ENCODE measurements at places on chromosomes 2 and 18.

- DNase-seq = no peak
Measured at GRCh38 chr2:100822587-100823248, 2.8 kb downstream of the NPAS2 start.

DNA sequence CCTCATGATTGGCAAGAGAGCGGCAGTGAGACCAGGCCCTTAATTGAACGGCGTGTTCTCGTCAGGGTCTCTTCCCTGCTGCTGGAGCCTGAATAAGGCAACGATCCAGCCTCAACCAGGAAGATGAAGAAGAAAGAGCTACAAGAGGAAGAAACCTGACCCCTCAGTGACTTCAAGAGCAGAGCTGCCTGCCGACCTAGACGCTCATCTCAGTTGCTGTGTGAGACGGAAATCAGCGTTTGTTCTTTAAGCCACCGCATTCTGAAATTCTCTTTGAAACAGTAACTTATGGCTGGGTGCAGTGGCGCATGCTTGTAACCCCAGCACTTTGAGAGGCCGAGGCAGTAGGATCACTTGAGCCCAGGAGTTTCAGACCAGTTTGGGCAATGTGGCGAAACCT lies 29.6 kb upstream of the KCNG3 start:
- no peak for DNase-seq

DNA sequence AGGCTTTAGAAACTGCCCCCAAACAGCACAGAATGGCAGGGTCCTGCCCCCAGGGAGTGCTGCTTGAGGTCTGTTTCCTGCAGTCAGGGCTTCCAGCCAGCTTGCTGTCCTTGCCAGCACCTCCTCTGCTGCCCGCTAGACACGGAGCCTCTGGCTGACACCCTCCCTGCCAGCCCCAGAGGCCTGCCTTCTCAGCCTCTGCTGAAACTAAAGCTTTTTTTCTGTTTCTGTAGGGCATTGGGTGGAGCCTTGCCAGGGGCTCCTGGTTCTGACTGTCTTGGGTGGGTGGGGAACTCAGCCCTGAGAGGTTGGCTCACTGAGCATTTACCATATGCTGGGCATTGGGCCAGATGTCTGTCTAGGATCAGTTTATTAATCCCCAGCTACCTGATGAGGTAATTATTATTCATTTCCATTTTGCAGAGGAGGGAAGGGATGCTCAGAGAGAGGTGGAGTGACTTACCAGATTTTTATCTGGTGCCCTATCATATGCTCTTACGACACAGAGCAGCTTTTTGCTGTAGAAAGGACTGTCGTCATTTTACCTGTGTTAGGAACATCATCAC lies 35.4 kb downstream of the INPP4A start:
- DNase-seq = no peak

DNA sequence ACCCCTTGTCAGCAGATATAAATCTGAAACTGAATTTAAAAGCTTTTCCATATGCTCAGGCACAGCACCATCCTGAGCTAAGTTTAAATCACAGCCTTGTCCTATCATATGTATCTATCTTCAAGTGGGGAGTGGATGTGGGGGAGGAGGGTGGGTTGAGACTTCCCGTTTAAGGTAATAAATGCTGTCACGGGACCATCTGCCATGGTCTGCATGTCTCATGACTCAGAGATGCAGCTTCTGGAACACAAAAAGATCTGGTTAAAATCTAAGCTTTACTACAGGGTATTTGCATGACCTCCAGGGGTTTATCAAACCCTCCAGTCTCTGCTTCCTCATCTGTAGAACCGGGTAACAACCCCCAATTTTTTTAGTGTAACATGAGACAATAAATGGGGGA lies 377.7 kb upstream of the ST6GAL2 start:
- DNase-seq = no peak

GRCh38 chr2:216235462-216235861 lies 126.3 kb downstream of the XRCC5 start:
- no peak for DNase-seq

GRCh38 chr2:100853909-100854810 lies 34.2 kb downstream of the NPAS2 start:
- DNase-seq = no peak

- DNase-seq = no peak
Measured at GRCh38 chr2:199130501-199130900, 327.2 kb downstream of the SATB2 start.

DNA sequence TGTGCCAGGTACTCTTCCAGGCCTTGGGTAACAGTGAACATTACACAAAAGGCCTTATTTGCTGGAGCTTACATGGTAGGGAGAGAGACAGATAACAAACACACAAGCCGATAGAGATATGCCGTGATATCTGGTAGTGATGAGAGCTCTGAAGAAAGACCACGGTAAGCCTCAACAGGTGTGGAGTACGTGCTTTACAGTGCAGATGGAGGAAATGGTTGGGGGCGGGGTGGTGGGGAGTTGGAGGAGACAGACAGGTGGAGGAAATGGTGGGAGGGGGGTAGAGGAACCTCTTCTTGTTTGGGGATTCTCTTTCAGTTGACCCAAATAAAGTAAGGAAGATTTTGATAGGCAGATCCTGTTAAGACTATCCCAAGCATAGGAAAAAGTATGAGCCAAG lies 141.1 kb upstream of the ALPP start:
- DNase-seq = no peak

DNA sequence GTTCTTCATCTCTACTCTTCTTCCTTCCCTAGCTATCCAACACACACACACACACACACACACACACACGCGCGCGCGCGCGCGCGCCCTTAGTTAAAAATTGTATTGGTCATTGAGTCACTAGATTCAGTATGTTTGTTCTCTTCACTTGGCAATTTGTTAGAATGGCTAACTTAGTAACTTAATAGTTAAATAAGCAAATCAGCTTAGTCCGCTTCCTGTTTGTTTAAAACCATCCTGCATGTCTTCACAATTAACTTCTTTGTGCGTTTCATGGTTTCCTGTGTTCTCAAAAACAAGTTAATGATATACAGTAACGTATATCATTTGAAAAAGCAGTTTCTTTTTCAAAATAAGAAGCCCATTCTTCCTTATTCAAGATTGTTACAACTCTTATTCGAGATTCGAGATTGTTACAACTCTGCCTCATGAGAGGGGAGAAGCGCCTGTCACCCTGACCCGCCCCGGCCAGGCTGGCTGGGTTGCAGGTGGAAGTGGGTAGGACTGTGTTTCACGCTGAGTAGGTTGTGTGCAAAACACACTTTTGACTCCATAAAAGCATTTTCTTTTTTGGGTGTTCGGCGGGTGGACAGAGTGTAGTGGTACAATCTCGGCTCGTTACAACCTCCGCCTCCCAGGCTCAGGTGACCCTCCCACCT lies 9.5 kb upstream of the CNNM3 start:
- no peak for DNase-seq

DNA sequence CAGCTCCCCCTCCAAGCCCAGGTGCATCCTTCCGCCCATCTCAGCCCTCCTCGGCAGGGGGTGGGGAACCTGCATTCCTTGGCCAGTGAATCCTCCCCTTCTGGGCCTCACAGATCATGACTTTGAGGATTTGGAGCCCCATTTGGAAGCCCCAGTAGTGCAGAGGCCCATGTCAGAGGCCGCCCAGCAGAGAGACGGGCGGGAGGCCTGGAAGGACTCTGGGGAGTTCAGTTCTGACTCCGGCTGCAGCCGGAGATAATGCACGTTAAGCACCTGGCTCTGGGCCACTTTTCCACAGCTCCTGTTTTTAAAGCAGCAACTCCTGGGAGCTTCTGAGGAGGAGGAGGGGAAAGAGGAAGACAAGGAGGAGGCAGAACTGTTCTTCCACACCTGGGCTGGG lies 14.9 kb downstream of the ATOH8 start:
- peak; percentile 77 for DNase-seq

- no peak for DNase-seq
Measured at GRCh38 chr2:20604951-20605381, 45.9 kb downstream of the HS1BP3 start.

DNA sequence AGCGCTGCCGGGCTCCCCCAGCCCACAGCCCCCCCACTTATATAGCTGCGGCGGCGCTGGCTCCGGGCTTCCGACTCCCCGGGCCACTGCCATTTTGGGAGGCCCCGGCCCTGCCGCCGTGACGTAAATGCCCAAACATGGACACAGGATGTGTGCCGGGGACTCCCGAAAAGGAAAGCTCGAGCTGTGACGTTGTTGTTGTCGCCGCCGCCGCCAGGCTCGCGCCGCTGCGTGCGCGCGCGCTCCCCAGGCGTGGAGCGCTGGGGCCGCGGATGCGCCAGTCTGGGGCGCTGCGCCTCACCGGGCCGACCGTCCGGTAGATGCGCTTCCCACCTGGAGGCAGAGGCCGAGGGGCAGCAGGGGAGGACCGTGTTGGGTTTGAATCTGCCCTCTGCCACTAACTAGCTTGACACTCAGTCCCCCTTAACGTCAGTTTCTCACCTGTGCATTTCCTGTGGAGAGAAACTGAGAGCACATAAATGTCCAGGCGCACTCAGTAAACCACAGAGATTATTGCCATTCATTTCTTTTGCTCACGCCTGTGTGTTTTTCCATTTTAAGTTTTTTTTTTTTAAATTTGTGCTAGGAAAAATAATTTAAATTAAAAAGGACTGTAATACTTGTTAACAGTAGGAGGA lies at the start of gene EGR4:
Gene EGR4, minus strand, starts transcription at position 15 of the 638 bp plus-strand sequence. CDS start 231 bp downstream, outside the sequence.
- DNase-seq = peak; percentile 95

DNA sequence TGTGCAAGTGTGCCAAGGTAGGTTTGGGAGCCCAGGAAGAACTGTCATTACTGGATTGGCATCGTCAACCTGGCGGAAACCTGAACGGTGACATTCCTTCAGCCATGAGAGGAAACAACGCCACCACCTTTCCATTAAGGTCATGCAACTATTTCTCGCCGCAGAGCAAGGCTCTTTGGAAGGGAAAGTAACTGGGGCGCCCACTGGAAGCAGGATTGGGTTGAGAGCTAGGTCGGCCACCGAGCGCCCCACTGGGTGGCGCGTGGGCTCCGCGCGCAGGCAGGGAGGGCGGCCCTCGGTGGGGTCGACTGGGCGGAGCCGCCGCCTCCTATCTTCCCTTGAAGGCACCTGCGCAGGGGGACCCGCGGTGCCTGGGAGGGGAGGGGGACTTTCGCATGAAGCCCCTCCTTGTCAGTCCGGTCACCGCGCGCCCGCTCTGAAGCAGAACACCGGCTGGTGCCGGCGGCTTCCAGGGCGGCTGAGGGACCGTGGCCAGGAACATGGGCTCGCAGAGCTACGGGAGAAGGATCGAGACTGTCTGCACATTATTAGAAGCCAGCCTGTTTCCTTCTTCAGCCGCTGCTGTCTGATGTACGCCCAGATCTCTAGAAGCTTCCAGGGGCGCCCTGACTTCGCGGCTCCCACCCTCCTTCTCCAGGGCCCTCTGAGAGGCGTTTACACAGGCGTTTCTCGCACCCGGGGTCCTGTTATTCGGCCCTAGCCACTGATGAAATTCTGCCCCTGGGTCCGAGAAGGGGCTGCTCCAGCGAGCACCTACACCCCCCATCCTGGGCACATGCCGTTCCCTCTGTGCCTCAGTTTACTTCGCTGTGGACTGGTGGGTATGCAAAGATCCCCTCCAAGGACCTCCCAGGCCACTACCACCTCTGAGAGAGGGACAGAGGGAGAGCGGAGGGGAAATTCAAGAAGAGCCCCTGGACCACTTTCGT lies 27.3 kb upstream of the MAL start:
- peak; percentile 54 for DNase-seq

GRCh38 chr18:55647331-55647730 lies 59.3 kb upstream of the TCF4 start:
- DNase-seq = no peak

- no peak for DNase-seq
Measured at GRCh38 chr18:44290366-44290977, 390.2 kb upstream of the SETBP1 start.

DNA sequence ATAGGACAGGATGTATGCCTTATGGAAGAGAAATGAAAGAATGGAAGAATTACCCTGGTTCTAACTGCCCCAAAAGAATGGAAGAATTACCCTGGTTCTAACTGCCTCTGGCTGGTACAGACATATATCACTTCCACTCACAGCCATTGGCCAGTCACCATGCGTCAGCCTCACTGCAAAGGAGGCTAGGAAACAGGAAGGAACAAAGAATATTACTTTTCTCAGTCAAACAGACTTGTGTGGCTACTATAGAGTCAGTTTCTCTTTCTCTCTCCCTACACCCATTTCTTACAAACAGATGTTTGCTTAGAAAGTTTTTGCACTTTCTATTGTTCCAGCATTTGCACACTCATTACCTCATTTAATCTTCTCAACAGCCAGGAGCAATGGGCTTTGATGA lies 1111.1 kb upstream of the KLHL29 start:
- no peak for DNase-seq

DNA sequence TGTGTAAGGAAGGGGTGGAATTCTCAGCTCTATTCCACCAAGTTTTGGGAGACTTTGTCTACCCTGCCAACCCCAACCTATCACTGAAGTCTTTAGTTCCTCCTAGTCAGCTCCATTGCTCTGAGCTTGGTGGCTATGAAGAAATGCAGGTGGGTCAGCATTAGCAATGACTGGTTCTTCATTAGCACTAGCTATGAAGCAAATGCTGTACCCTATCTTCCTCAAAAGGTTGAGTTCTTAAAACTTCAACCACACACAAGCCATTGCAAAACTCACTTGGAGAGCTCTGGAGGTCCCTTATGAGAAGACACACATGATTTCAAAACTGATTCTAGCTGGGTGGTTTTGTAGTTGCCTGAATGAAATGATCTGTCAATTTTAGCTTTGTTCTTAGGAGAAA lies 193.8 kb downstream of the IKZF2 start:
- DNase-seq = no peak

GRCh38 chr2:82055846-82056245 lies 1751.3 kb upstream of the LRRTM1 start:
- no peak for DNase-seq

DNA sequence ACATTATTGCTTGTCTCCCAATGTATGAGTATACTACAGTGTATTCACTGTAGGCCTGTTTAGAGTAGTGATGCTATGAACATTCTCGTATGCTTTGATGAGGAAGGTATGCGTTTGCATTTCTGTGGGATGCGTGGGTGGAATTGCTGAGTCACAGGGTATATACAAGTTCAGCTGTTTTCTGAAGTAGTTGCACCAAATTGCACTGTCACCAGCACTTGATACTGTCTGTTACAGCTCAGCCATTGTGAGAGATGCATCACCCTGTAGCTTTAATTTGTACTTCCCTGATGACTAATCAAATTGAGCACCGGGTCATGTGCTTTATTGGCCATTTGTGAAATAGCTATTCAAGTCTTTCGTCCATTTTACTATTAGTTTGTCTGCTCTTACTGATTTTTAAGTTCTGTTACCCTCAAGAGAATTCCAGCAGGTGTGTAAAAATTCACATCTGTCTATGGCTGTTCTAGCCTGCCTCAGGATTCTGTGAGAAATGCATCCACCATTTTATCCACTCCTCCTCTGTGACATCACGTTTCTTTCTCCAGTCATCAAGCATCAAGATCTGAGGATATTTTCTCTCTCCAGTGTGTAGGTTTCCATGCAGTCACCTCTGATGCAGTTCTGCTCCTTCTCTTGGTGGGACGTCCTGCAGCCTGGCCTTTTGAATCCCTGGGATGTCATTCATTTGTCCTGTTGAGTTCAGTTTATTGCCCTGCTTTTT lies 72.5 kb downstream of the DGKD start:
- DNase-seq = no peak

Data from endodermal cell (in vitro differentiated cells).